ENCODE measurements at places on chromosomes 3 and 15.

DNA sequence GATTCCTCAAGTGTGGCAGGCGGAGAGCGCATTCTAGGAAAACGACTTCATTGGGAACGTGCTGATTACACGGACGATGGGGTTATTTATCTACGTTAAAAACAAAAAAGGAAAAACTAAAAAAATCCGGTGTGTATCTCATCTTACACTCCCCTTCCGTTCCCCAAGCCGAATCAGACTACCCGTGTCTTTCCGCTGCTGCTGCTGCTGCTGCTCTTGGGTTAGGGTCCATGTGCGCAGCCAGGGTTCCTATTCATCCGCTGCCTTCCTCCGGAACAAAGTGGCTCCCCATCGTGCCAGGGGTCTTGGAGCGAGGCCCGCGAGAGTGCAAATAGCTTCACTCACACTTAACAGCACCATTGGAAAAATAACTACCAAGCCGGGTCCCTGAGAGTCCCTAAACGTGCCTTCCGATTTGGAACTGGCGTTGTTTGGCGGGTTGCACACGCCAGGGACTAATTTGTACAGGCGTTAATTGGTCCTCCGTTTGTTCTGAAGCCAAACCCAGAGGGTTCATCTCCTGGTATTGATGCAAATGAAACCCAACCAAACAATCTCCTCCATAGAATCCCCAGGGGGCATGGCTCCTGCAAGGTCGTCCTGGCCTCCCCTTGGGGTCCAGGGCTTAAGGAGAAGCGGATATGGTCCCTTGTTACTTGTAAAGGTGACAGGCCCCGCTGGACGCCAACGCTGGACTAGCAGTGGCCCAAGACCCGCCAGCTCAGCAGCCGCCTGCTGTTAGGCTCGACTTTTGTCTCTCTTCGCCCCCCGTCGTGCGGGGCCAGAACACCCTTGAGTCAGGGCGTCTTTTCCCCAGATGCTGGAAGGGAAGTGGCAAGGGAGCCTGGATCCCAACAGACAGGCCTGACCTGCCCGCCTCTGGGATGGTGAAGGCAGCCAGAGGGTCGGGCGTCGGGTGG is 11.0 kb upstream of the ONECUT1 start:
- DNase-seq: no peak

GRCh38 chr3:170078620-170079281 is 41.0 kb downstream of the GPR160 start:
- no peak for DNase-seq

- DNase-seq: no peak
These were observed 1206.3 kb downstream of the OTOL1 start for GRCh38 chr3:162702768-162703385.

- no peak for DNase-seq
These were observed 71.3 kb upstream of the CGNL1 start for GRCh38 chr15:57305009-57305408.

DNA sequence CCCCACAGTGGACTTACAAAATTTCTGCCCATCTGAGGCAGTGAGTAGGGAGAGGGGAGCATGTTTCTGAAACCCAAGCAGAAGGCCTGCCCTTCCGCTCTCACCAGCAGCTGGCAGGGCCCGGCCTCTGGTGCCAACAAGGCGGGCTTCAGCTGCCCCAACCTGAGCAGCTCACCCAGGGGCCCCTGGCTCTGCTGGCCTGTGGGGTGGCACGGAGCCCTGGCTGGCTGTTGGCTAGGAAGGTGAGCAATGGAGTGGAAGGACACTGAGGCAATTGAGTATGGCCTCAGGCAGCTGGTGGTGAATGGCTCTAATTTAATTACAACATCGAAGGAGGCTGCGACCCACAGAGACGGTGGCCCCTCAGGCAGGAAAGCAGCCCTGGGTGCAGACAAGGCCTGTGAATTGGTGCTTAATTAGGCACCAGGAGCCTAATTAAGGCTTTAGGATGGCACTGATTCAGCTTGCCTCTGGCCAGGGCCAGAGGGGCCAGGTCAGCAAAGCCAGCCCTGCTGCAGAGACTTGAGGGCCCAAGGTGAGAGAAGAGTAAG is 60.9 kb downstream of the ST8SIA2 start:
- no peak for DNase-seq

- no peak for DNase-seq
These were observed 71.8 kb downstream of the SYNPR start for GRCh38 chr3:63349583-63350573.

GRCh38 chr15:44566155-44566540 is 29.2 kb downstream of the EIF3J start:
- no peak for DNase-seq

- DNase-seq: no peak
These were observed 132.1 kb downstream of the SPATA16 start for GRCh38 chr3:173008978-173009377.

DNA sequence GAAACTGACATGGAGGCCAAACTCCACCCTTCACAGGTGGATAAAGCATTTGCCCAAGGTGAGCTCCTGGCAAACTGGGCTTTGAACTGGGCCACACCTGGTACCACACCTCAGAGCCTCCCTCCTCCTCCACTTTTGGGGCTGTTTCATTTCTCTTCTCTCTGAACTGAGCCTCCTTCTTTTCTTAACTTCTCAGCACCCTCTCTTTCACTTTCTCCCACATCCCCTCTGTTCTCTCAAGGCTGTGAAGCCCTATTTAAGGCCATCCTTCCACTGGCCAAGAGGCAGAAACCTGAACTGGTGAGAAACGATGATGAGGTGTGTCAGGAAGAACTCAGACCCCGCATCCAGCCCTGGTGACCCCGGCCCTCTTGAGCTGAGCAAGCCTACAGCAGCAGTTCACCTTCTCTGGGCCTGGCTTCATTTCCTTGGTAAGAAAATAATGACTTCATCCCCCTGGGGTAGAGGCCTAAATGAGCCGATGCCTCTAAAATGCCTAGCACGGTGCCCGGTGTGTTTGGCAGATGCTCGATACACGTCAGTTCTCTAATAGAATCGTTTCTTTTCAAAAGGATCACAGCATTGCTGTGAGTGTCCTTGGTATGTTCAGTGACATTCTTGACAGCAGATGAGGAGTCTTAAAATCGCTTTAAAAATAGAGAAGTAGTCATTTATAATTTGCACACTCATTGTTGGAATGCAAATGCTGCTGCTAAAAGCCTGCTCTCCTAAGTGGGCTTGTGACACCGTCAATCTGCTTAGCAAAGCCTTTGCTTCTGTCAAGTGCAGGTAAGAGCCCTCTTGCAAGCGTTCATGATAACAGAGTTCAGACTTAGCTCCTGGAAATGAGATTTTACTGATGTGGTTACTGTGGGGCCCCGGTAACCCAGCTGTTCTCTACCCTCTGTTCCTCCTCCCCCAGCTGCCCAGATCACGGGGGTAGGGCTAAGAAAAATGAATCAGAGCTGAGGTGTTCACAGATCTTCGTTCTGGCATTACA is 97.7 kb upstream of the ATP2B2 start:
- DNase-seq: peak; percentile 43
